ENCODE measurements at places on chromosomes 4 and X.

- no peak for DNase-seq
These were observed 87.0 kb downstream of the SPCS3 start for GRCh38 chr4:176406736-176407135.

DNA sequence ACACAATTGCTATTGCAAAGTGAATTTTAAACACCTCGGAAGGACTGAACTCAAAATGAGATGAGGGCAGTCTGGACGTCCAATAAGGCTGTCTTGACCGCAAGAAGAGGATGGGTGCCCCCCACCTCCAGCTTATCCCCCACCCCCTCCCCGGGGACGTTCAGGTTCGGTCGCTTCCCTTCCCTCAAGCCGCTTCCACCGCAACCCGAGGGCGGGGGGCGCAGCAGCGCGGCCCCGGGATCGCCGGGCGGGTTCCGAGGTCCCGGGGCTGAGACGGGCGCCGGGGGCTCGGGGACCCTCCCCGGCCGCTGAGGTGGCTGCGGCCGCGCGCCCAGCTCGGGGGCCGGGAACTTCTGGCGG, 480 bp downstream of the USP46 start:
- DNase-seq, result no peak

GRCh38 chr4:37666625-37667071, 19.5 kb downstream of the RELL1 start:
- DNase-seq, result no peak

DNA sequence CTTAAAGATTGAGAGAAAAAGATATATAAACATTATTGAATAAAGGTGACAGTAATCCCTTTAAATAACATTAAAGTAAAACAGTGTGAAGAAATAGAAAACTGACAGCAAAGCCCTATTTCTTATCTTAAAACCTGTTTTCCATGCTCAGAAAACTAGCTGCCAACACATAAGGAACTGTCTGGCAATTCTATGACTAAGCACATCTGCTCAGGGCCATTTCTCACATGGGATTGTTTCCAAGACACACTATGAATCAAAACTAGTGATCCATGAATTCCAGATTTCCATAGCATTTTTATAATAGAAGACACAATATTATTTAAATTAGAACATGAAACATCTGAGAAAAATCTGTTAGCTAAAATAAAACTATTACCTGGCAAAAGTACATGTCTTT, 113.4 kb downstream of the SCLT1 start:
- DNase-seq, result no peak

DNA sequence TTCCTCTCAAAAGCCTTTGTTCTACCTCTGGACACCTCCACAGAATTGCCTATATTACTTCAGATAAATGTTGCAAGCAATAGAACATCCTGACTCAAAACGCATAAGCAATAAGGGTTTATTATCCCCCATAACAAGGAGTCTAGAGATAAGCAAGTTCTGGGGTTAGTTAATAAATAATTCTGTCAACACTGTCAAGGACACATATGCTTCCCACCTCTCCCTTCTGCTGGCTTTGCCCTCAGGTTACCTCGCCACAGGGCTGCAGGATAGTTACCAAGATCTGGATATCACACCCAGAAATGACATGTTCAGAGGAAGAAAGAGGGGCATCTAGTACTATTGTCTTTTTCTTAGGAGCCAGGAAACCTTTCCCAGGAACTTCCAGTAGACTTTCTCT, 14.0 kb upstream of the DUSP21 start:
- no peak for DNase-seq

DNA sequence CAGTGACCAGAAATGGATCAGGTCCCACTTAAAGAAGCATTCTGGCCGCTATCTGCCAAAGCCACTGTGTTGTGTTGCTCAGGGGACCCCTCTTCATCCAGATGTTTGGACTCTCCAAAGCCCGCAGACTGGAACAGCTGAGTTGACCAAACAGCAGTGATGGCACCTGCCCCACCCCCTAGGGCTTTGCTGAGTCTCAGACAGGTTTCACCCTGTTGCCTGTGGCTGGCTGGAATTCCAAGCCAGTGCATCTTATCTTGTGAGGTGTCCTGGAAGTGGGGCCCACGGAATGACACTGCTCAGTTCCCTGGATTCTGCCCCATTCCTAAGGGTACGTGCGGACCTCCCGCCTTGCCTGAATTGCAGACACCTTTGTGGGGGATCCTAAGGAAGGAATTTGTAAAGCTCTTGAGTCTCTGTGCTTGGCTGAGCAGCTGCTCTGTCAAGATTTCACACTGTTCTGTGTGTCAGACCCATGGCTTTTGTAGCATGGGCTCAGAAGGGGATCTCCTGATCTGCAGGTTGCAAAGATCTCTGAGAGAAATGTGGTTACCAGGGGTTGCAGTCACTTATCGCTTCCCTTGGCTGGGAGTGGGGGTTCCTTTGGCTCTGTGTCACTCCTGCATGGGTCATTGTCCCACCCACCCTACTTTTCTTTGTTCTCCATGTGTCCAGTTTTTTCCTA, 1707.9 kb upstream of the PCDH10 start:
- DNase-seq, result no peak

- DNase-seq, result no peak
These were observed 1.8 kb downstream of the RASGEF1B start for GRCh38 chr4:81469781-81470455.

DNA sequence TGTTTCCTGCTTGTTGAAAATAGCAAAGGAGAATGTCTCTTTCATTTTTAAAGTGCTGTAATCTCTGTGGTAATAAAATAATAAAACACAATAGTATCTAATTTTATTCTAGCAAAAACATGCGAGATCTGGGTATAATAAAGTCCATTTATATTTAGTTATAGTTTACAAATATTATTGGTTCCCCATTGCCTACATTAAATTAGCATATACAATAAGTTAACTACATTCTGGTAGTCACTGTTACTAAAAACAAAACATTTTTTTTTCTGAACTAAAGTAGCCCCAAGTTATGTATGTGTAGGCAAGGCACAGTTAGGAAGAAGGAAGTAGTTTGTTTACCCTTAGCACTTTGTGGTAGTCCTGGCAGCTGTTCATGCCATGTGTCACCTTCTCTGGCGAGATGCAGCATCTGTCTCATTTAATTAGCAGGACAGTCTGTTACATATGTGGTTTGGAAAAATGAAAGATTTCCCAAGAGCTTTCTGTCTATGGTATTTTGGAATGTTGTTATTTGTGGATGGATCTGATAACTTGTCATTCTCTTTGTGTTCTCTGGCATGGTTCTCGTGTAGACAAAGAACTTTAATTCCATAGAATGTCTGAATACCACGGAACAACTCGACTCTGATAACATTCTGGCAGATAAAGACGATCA, 231.3 kb upstream of the PITX2 start:
- DNase-seq, result no peak

DNA sequence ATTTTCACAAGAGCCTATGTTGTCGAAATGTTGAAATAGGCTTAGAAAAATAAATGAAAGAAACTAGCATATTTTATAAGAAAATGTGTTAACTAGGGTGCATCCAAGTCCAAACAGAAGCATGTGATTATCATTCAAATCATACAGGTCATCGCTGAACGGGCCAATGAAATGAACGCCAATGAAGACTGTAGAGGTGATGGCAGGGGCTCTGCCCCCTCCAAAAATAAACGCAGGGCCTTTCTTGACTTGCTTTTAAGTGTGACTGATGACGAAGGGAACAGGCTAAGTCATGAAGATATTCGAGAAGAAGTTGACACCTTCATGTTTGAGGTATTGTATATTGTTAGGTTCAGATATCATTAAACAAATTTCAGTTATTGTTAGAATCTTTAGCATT, 9.6 kb downstream of the CYP4V2 start:
- no peak for DNase-seq

DNA sequence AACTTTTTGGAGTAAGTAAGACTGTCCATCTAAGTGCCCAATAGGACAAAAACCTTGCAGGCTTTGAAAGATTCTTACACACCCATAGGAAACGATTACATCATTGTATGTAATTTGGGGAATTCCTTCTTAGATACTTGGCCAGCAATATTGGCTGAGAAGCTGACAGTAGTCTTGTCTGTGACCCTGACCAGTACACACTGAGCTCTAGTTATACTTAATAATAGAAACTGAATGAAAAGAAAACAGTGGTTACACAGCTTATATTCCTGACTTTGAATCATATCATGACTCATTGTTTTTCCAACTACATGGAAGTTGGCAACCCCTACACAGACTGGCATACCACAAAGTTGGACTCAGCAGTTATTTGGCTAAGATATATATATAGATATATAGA, 7.1 kb upstream of the TLR2 start:
- no peak for DNase-seq

DNA sequence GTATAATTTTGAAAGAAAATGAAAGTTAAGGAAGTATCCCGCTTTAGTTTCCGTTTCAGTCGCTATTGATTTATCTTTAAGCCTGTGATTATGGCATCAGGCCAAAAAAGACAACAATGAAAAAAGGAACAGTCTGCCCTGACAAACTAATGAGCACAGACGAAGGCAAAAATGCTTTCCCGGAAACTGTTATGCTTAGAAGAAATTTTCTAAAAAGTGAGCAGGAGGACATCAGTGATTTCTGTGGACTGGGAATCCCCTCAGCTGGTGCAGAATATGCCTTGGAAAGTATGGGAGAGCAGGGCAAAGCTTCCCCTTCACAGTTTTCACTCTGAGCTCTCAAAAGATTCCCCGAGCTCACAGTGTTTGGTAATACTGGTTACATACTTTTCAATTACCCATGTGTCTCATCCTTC, 5.1 kb upstream of the CXCL10 start:
- no peak for DNase-seq

DNA sequence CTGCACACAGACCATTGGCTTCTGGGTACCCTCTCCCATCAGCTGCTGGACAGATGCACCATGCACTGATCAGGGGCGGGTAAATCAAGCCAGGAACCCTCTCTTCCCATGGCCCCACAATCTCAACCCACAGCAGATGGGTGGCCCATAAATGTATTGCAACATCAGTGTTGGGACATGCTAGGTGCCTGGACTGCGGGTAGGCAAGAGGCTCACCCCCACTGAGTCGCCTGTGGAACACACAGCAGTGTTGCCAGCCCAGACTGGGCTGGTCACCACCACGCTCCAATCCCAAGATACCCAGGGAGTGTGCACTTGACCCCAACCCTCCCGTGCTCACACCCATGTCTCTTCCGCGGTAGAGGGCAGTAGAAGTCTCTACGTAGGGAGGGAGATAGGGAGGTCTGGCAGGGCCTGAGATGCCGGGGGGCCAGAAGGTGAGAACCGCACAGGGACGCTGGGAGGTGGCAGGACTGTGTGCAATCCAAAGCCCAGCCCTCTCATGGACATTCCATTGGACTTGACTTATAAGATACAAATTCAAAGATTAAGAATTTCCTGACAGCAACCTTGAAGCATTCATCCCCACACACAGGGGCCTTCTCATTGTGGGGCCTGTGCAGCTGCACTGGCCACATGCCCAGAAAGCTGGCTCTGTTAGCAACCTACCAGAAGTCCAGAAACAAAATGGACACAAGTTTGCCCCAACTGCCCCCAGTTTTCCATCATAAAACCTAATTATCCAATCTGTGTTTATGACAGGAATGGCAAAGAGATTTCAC, 183.7 kb downstream of the NSUN7 start:
- no peak for DNase-seq

DNA sequence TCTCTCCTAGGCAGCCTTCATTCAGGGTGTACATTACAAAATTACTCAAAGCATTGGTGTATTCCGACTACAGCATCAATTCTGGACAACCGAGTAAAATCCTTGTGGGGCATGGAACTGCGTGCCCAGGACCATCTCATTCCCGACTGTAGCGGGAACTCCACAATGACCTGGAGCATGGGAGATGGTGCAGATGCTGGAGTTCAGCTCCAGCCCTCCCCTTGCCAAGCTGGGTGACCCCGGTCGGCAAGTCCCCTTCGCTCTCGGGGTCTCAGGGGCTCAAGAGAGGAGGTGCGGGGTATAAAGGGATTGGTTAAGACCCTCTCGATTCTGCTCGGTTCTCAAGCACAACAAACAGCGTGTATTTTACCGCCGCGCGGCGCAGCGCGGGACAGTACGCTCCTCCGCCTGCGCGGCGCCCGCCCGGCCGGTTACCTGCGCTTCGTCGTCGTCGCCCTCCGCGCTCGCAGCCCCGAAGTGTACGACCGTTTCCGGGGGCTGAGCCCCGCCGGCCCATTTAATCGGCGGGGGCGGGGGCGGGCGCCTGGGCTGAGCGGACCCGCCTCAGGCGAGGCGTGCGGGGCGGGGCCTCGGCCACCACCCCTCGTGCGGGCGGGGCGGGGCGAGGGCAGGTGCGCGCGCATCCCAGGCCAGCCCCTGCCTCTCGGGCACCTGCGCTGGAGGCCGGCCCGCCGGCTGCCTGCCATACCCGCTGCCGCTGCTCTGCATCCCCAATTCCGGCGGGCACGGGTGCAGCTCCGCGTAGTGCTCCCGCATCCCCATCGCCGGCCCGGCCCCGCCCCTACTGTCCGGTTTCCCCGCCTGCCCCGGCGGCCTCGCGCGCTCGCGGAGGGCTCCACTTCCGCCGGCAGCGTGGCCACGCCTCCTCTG, at the start of gene G6PD:
TSS of gene G6PD (minus strand) at position 493 of the 891 bp plus-strand sequence. CDS start 691 bp downstream, outside the sequence.
- peak; percentile 62 for DNase-seq

- no peak for DNase-seq
These were observed 47.4 kb downstream of the RASGEF1B start for GRCh38 chr4:81424336-81424735.

- no peak for DNase-seq
These were observed 82.7 kb upstream of the FGF13 start for GRCh38 chrX:138794246-138794645.

DNA sequence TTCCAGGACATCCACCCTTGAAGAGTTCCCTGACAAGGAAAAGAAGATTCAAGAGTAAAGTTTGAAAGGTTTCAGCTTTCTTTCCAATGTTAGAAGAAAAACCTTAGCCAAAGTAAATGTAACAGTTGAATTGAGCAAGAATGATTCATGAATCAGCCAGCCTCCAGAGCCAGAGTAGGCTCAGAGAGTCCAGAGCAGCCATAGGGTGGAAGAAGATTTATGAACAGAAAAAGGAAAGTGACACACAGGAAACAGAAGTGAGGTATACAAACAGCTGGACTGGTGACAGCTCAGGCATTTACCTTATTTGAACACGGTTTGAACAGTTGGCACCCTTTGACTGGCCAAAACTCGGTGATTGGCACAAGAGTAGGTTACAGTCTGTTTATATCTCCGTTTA, 63.2 kb downstream of the QDPR start:
- DNase-seq, result no peak

DNA sequence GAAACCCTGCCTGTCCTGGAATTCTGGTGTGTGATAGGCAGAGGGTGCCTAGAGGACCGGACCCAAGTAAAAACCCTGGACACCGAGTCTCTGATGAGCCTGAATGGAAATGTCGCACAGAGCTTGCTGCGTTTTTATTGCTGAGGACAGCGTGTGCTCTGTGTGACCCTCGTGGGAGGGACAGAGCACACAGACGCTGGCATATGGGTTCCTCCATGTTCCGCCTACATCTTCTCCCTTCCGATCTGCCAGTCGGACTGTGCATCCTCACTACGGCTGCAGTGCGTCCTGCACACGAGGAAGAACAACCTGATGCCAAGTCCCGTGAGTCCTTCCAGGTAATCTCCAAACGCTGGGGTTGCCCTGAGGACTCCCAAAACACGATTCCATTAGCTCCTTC, 68.3 kb downstream of the AFAP1 start:
- no peak for DNase-seq

DNA sequence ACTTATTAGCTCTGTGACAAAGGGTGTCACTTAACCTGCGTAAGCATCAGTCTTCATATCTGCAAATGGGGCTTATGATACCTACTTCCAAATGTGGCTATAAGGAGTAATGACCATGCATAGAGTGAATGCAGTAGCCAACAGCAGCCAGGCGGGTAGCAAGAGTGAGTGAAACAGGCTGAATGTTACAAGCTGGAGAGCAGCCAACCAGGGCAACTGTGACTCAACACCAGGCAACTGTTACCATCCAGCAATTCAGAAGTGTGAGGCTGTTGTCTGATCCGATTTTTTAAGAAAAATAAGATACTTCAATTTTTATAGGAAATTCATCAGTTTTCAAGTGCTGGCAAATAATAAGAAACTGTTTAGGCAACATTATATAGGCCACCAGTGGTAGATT, 270.2 kb upstream of the TAPT1 start:
- DNase-seq, result no peak

Measured in activated CD4-positive, alpha-beta T cell treated with anti-CD3 and anti-CD28 coated beads, Interleukin-2, amount 50 U/mL, for 24 hours (primary cell).